ENCODE measurements at places on chromosomes 6 and 20. TPM values are rescaled to one million over a fixed set of nuclear protein-coding genes. Genes with fewer than 3 reads are reported as not detected.
A peak's percentile ranks its signal among the peaks of the same experiment; 100 is the strongest.

GRCh38 chr6:31620586-31621319, at the start of gene PRRC2A:
PRRC2A (plus strand) TSS chr6:31620715; CDS start chr6:31622790, 2,075 bp downstream.
- no peak for DNase-seq

SLA2 gene
- 0.30 TPM for polyA plus RNA-seq

GRCh38 chr20:23080521-23080920, 5.6 kb downstream of the CD93 start:
- DNase-seq: no peak

- DNase-seq: no peak
These were observed 25.5 kb upstream of the NXT1 start for GRCh38 chr20:23325107-23325506.

- no peak for DNase-seq
These were observed 70.9 kb downstream of the CD40 start for GRCh38 chr20:46188866-46189541.

DNA sequence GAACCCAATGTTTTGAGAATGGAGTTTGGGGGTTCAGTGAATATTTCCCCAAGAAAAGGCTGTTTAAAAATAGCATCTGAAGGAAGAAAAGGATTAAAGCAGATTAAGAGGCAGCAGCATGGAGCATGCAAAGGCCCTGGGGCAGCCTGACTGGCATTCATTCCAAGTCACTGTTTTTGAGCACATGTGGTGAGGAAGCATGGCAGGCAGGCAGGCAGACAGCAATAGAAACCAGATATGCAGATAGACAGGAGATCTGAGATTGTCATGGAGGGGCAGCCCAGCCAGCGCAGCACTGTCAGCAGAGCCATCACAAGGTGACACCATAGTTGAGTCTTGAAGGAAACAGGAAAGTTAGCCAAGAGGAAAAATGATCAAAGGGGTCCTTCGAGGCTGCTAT, 37.8 kb downstream of the SIRPA start:
- DNase-seq: no peak

DNA sequence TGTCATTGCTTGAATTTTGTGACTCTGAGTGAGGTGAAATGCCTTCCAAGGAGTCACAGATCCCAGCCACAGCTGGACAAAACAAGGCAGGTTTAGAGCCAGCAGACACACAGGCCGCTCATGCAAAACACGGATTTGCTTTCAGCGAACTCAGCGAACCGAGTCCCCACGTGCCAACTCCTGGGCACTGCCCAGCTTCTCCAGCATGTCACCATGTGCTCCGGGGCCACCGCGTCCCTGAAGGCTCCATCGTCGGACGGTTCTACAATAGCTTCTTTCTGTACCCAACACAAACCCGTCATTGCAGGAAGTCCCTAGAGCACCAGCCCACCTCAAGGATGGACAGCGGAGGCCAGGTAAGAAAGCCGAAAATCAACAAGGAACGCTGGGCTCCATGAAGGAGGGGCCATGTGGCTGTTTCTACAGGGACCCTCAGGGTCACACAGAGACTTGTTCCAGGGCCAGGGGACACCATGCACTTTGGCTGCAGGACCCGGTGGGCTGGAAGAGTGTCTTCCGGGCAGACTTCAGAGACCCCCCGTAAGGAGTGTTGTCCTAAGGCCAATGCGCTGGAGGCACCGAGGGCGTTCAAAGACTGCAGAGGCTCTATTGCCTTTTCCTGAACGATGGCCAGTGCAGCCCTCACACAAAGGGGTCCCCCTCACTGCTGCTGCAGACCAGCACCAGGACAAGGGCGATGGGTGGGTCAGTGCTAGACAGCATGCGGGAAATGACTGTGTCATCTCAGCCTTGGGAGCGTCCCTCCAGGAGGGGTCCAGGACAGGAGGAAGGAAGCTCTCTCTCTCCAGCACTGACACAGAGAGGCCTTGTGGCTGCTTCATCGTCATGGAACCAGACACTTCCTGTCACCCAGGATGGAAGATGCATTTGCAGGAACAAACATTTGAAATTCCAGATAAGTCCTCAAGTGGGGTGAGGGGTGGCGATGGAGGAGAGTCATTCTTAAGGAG, 19.8 kb downstream of the DACT2 start:
- no peak for DNase-seq

GRCh38 chr6:125953502-125953875, 3.1 kb upstream of the HINT3 start:
- no peak for DNase-seq

DNA sequence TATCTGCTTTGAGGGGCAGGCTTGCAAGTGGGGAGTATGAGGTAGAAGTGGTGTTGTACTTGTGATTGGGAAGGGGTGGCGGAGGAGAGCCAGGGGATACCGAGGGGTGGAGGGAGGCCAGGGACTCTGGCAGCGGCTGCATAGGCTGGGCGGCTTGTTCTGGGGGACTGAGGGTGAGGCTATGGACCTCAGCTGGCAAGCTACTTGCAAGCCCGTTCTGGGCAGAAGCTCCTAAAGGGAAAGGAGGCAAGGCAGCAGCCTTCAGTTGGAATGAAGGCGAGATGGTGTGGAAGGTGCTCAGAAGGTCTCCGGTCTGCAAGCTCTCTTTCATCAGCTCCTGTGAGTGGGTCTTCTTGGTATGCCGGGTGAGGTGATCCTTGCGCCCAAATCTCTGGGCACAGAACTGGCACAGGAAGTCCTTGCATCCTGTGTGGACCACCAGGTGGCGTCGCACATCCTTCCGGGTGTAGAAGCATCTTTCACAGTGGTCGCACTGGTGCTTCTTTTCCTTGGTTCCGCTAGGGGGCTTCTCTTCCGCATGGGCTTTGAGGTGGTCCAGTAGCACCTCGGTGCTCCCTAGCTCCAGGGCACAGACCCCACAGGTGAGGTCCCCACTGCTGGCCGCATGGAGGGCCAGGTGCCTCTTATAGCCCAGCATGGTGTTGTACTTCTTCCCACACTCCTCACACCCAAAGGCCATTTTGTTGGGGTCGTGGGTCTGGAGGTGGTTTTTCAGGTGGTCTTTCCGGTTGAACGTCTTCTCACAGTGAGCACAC, 66.0 kb downstream of the PLAGL1 start:
- DNase-seq: no peak

BNIP5 gene
- 0.04 TPM for polyA plus RNA-seq

PROKR2 gene
- polyA plus RNA-seq: not detected

DNA sequence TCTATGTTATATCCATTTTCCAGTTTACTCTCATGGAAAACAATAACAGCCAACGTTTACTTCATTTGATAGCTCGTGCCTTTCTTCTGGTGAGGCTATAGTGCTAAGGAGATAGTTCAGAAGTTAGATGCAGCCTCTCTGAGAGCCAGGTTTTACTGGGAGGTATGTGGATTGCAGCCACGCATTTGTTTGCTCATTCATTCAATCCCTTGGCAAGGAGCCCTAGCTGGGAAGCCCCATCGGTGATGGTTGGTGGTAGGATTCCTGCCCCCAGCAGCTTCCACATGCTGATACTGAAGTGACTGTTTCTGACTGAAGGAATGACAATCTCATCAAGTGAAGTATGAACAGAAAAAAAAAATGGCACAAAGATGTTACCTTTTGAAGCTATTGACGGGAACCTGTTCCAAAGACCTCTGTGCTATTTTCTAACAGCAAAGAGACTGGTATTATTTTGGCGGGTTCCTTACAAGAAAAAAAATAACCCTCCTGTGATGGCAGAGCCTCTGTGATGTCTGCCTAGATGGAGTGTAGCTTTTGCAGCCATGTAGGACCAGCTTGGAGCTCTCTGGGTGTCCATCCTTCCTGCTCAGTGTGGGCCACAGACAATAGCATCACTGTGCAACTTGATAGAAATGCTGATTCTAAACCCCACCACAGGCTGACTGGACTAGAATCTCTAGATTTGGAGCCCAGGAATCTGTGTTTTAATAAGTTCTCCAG, 30.6 kb downstream of the SNAP25 start:
- no peak for DNase-seq

DNA sequence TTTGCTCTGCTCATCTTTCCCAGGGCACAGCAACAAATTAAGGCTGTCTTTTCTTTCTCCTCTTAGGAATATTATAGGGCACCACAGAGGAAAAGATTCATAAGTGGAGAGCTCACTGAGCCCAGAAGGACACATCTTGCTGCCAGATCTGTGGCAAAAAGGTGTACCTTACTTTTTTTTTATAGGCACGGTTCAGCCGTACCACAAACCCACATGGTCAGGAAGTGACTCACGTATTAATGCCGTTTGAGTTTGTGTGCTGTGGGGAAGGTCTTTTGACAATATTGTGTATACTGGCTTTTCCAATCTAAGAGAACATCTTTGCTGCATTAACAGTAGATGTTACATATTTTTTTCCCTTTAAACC, 28.4 kb downstream of the PAQR8 start:
- no peak for DNase-seq

CLIC5 gene
- polyA plus RNA-seq: 193 TPM

MEI4 gene
- 1.9 TPM for polyA plus RNA-seq

- no peak for DNase-seq
These were observed 524.8 kb upstream of the MAN1A1 start for GRCh38 chr6:119874381-119874780.

TTBK1 gene
- polyA plus RNA-seq: 0.30 TPM

GRCh38 chr6:155271145-155271544, 7.3 kb downstream of the CLDN20 start:
- no peak for DNase-seq

GRCh38 chr6:132892929-132893771, 78.8 kb downstream of the RPS12 start:
- DNase-seq: no peak

DNA sequence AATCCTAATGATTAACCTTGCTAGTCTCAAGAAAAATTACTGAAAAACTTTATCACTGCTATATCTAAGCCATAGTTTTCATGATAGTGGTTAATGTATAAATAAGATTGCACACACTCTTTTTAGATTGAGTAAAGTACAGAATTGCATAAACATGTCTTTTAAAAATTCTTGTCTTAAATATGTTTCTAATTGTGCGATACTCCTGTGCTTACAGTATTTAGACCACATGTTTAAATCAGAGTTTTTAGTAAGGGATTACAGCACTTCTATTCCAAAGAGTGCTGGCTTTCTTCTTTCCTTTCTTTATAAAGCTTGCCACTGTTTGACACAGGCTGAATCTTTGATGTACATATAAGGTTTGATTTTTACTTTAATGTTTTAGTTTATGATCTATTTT, 36.8 kb upstream of the RGS17 start:
- DNase-seq: no peak

GRCh38 chr6:10030942-10031537, 383.8 kb downstream of the TFAP2A start:
- no peak for DNase-seq

CDK5RAP1 gene
- 31.2 TPM for polyA plus RNA-seq

USP49 gene
- polyA plus RNA-seq: 15.3 TPM

- DNase-seq: no peak
These were observed 33.8 kb upstream of the TMEM244 start for GRCh38 chr6:129894921-129895320.

GRCh38 chr6:45411959-45412358, 34.2 kb upstream of the SUPT3H start:
- no peak for DNase-seq

DNA sequence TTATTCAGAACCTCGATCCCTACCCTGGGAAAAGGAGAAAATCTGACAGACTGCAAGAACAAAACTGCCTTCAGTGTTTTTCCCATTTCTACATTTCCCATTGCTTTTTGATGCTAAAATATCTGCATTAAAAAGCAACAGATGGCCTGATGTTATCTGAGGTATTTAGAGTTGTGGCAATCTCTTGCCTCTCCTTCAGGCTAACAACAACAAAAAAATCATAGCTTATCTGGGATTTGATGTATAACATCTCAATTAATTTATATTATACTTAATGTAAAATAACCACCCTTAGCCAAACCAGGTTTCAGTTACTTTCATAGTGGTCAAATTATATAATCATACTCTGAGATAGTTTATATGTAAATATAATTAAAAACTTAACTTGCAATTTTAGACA, 15.8 kb upstream of the GABRR2 start:
- no peak for DNase-seq

- DNase-seq: peak; percentile 21
These were observed 119.1 kb downstream of the DHX35 start for GRCh38 chr20:39081255-39081654.
